ENCODE measurements at places on chromosomes 5 and 9.

- no peak for DNase-seq
Observed at GRCh38 chr5:113215401-113216060, 219.3 kb downstream of the TSSK1B start.

DNA sequence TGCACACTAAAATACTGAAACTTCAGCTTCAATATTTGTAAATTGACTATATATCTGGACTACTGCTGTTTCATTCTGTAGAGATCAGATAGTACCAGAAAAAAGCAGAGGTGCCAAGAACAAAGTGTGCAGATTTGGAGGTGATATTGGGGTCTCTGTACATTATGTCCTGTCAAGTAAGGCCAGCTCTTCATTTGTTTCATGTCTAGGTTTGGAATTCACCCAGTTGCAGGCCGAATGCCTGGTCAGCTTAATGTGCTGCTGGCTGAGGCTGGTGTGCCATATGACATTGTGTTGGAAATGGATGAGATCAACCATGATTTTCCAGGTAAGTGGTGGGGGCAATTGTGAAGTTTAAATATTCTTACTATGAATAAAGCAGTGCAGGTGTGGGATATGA is 96.9 kb downstream of the NNT start:
- no peak for DNase-seq

DNA sequence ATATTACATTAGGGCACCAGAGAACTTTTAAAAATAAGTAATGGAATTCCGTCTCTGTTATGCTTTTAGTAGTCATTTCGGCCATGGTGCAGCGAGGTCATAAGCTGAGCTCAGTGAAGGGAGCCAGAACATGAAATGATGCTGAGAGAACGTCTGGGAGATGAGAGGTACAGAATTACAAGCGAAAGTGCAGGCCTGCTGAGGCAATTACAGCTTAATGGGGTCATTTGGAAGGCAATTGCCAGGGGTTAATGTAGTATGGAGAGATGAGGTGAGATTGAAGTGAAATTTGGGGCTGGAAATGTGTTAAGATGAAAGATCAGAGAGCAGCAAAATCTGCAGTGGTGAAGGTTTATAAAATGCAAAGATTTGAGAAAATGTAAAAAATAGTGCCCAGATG is 96.5 kb downstream of the PBX3 start:
- DNase-seq = no peak

- no peak for DNase-seq
Observed at GRCh38 chr9:134375430-134376385, 49.5 kb downstream of the RXRA start.

DNA sequence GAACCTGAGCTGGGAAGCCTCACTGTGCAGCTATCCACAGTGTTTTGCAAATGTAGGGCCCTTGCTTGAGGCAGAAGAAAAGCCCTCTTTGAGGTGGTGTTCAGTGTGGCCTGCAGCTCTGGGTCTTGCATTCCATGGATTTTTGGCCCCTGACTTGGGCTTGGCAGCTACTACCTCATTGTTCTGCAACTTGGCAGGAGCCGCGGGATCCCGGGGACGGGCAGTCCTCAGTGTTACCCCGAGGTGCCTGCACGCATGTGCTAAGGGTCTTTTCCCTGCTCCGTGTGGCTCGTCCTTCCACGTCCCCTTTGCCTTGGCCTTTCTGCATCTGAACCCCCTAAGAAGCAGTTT is 39.8 kb downstream of the NEK6 start:
- DNase-seq = peak; percentile 80

- no peak for DNase-seq
Observed at GRCh38 chr5:133323494-133324457, 272.0 kb downstream of the HSPA4 start.

- DNase-seq = no peak
Observed at GRCh38 chr5:161863259-161863658, 15.3 kb downstream of the GABRA1 start.

- DNase-seq = no peak
Observed at GRCh38 chr9:91534374-91534773, 110.7 kb upstream of the NFIL3 start.

DNA sequence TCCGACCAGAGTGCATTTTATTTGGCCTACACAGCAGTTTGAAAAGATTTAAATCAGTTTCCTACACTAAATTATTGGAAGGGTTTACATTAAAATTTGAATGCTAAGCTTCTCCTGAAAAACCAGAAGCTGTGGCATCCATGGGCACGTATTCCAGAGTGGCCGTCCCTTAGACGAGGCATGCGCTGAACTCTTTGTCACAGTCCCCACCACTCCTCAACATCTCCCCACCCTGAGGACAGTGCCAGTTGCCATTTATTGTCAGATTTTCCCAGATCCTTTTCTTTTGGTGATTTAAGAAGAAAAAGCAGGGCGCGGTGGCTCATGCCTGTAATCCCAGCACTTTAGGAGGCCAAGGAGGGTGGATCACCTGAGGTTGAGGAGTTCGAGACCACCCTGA is 39.9 kb upstream of the UNC5A start:
- peak; percentile 7 for DNase-seq

DNA sequence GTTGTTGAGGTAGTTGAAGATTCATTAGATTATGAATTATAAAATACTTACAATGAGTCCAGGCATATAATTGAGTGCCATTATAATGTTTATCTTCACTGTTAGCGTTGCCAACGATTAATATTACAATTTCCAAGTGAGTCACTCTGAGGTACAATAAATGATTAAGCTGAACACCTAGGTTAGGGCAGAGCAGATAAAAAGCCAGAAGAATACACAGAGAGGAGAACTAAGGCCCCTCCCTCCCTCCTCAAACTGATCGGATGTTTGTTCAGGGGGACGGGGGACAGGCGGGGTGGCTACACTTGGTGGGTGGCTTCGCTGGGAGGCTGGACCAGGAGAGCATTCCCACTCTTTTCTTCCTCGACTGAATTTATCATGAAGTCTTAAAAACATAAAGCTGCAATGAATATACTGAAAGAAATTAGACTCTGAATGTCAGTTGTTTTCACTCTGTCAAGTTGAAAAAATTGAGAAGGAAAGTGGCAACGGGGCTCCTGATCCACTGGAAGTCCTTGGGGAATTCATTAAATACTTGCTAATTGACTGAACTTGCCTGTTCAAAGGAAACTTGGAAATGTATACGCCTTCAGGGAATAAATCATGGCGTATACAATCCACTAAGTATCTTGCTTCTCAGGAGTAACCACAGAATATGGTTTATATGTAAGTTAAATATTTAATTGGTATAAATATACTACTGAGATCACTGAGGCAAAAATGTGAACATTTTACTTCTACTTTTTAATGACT is 198.1 kb downstream of the TSSK1B start:
- no peak for DNase-seq

GRCh38 chr5:24783596-24783995 is 138.8 kb upstream of the CDH10 start:
- DNase-seq = no peak

GRCh38 chr5:157266286-157267007 is 524 bp downstream of the CYFIP2 start:
- DNase-seq = peak; percentile 81

- no peak for DNase-seq
Observed at GRCh38 chr5:87410931-87411330, 1.8 kb downstream of the CCNH start.

DNA sequence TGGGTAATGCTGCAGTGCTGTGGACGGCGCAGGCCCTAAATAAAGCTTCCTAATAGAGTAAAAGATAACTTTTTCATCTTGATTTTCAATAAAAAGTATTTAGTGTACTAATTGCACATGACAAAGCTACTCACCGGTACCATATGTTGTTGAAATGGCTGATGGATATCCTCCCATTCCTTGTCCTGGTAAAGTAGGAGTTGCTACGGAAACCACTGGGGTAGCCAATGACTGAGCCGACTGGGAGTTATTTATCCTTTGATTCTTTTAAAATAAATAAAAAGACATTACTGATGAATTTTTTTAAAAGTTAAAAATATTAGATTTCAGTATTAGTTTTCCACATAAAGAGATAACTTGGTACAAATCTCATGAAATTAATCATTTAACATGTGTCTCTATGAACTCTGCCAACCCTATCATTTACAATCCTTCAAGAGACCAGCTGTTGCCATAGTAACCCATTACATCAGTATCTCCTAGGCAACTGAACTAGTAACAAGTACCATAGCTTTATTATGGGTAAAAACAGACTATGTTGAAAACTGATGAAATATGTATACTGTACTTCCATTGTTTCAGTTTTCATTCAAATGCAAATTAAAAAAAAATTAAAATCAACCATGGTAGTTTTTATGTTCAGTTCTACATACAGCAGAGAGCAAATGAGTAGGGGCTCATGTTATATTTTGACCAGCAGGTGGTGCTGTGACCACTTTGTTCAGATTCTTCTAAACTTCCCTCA is 153.7 kb downstream of the MEF2C start:
- no peak for DNase-seq

GRCh38 chr5:100901821-100902341 is 1.2 kb downstream of the ST8SIA4 start:
- DNase-seq = no peak

DNA sequence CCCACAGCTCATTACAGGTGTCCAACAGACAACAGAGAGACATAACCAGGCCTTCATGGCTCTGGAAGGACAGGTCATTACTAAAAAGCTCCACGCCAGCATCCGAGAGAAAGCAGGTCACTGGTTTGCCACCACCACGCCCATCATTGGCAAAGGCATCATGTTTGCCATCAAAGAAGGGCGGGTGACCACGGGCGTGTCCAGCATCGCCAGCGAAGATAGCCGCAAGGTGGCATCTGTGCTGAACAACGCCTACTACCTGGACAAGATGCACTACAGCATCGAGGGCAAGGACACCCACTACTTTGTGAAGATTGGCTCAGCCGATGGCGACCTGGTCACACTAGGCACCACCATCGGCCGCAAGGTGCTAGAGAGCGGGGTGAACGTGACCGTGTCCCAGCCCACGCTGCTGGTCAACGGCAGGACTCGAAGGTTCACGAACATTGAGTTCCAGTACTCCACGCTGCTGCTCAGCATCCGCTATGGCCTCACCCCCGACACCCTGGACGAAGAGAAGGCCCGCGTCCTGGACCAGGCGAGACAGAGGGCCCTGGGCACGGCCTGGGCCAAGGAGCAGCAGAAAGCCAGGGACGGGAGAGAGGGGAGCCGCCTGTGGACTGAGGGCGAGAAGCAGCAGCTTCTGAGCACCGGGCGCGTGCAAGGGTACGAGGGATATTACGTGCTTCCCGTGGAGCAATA is 29.3 kb upstream of the WWC1 start:
- DNase-seq = no peak

DNA sequence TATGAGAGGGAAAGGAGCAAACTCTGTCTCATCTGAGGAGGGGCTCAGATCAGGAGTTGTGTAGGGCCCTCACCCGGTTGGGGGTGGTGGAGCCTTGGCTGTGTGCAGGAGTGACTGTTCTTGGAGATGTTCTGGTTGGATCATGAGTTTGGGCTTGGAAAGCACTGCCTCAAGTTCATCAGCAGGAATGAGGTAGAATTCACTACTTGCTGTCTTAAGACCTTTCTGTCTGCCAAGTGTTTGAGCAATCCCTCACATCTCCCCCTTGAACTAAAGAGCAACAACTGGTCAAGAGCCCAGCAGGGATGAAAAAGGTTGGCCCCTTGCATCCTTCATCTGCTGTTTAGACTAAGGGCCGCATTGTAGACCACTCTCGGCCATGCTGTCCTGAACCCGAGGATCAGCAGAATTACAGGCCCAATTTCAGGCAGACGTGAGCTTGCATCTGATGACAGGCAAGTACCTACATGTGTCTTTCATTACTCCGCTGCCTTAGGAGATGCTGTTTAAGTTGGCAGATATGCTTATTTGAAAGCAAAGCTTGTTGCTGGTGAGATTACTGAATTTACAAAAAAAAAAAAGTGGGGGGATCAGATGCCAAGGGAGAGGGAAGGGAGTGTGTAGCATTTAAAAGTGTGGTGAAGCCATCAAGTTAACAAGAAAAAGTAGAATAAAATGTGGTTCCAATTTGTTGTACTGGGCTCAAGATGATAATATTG is 36.4 kb downstream of the PIK3R1 start:
- no peak for DNase-seq

- DNase-seq = no peak
Observed at GRCh38 chr5:78505860-78506259, 142.7 kb downstream of the LHFPL2 start.

- no peak for DNase-seq
Observed at GRCh38 chr5:167150661-167151060, 1140.8 kb upstream of the WWC1 start.

DNA sequence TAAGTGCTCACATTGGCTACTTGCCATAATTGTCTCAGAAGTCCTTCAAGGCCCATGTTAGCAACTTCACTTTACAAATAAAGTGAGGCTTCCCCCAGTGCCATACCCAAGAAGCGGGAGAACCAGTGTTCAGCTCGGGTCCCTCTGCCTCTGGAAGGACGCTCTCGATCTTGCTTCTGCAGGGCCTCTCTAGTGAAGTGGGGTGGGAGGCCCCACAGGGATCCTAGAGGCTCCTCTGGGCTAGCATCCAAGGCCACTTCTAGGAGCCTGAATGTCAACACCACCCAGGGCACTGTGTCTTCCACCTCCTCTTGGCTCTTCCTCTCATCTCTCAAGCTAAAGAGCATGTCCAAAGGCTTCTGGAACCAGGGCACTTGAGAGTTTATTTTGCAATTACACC is 282.5 kb downstream of the GADD45G start:
- DNase-seq = peak; percentile 56

DNA sequence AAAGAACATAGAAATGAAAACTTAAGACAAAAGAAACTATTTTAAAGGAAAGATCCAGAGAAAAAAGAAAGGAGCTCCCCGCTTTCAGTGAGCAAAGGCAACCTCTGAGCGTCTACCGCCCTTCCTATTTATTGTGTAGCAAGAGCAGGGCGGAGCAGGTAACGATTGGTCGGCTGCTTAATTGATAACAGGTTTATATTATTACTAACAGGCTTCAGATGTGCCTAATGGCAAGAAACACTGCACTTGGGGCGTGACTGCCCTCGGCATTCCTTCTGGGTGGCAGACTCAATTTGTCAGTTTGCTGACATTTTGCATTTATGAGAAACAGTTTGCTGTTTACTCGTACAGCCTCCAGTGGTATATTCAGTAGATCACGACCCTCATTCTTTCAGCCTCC is 482.7 kb upstream of the C9orf72 start:
- DNase-seq = no peak

DNA sequence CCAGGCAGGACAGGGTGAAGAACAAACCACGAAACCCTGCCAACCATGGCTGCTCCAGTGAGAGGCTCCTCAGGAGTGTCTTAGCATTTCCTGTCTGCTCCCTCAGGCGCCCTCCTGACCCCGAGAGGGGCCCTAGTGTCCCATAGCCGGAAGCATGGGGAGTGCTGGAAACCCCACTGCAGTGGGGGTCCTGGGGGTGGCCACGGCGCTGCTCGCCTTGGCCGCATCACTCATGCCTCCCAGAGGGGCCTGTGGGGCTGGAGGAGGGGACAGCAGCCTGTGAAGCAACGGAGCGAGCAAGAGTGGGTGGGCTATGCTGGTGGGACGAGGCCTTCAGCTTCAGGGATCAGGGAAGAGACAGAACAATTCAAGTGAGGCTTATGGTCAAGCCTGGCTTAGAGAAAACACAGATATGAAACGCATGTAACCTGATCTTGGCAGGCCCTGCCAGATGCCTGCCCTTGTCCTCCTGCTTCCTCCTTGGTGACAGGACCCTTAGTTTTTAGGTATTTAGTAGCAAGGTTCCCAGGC is 219.1 kb downstream of the FANCC start:
- DNase-seq = no peak

- no peak for DNase-seq
Observed at GRCh38 chr5:86465052-86465838, 152.5 kb upstream of the COX7C start.

GRCh38 chr9:134154262-134154701 is 10.1 kb downstream of the RNU6ATAC start:
- no peak for DNase-seq
